Aorta (tissue), 5 donors: ENCODE measurements at places on chromosomes 2 and 18.

DNA sequence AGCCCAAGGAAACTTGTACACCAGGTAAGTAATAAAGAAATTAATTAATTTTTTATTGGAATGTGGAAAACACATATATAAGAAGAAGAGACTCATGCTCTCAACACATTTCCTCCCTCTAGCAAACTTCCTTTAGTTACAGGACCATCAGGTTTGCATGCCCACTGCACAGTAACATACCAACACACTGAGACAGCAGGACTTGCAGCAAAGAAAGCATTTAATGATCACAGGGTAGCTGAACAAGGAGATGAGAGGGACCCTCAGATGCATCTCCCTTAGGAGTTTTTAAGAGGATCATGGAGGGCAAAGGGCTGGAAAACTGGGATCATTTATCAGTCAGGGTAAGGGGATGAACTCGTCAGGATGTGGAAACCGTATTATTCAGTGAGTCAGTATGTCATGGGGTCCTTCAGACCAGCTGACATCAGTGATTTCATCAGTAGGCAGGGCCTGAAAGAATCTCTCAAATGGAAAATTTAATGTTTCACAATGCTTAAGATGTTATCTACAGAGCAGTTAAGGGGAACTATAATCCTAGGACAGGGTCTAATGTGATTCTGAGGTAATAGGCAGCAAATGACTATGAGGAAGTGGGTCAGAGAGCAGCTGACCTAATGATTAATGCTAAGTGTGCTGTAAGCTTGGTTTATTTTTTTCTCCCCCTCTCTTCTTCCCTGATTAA lies 193.8 kb upstream of the RND3 start:
- H3K27ac ChIP-seq = no peak overlapping the region
- H3K36me3 ChIP-seq = no peaks in the 10 kb centered on the region
- no peaks in the 10 kb centered on the region for H3K4me1 ChIP-seq

- no peaks in the 10 kb centered on the region for H3K36me3 ChIP-seq
- no peak for DNase-seq
- no peaks in the 10 kb centered on the region for H3K27me3 ChIP-seq
- no peak overlapping the region for H3K27ac ChIP-seq
These were observed 67.8 kb downstream of the MYT1L start for GRCh38 chr2:2263196-2263829.

- no peak overlapping the region for H3K27ac ChIP-seq
- peaks cover 1% of the 10 kb centered on the region for H3K27me3 ChIP-seq
- no peaks in the 10 kb centered on the region for H3K4me1 ChIP-seq
- H3K4me3 ChIP-seq = no peak overlapping the region
- no peaks in the 10 kb centered on the region for H3K36me3 ChIP-seq
These were observed 201.0 kb downstream of the CYRIA start for GRCh38 chr2:16464641-16465040.

DNA sequence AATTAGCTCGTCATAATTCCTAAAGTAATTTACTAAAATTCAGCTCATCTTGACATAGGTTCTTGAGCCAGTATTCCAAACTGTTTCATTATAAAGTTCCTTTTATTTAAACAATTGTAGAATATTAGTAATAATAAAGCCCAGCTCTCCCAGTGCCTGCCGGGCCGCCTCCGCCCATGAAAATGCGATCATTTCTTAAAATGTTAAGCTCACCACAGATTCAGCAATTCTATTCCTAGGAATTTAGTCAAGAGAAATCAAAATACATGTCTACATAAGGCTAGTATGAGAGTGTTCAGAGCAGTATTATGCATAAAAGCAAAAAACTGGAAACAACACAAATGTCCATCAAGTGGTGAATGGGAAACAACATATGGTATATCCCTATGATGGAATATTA lies 52.0 kb downstream of the XDH start:
- H3K27ac ChIP-seq = no peak overlapping the region
- no peak overlapping the region for H3K4me3 ChIP-seq
- DNase-seq = no peak
- no peaks in the 10 kb centered on the region for H3K36me3 ChIP-seq

DNA sequence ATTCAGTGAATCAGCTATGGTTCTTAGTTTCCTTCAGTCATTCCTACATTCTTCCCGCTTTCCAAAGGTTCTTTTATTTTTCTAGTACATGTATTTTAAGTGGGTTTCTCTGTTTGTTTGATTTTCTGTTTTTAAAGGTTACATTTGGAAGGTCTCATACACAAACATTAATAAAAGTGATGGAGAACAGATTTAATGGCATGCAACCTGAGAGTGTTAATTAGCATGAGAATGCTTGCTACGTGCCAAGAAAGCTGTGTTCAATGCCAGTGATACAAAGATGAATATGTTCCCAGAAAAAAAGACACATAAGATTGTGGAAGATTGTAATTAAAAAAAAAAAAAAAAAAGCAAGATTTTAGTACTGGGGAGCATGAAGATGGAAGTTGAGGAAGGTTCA lies 61.8 kb upstream of the CDC42EP3 start:
- H3K4me3 ChIP-seq = no peak overlapping the region
- H3K27me3 ChIP-seq = no peaks in the 10 kb centered on the region
- H3K4me1 ChIP-seq = peaks cover 4% of the 10 kb centered on the region
- H3K36me3 ChIP-seq = no peaks in the 10 kb centered on the region

DNA sequence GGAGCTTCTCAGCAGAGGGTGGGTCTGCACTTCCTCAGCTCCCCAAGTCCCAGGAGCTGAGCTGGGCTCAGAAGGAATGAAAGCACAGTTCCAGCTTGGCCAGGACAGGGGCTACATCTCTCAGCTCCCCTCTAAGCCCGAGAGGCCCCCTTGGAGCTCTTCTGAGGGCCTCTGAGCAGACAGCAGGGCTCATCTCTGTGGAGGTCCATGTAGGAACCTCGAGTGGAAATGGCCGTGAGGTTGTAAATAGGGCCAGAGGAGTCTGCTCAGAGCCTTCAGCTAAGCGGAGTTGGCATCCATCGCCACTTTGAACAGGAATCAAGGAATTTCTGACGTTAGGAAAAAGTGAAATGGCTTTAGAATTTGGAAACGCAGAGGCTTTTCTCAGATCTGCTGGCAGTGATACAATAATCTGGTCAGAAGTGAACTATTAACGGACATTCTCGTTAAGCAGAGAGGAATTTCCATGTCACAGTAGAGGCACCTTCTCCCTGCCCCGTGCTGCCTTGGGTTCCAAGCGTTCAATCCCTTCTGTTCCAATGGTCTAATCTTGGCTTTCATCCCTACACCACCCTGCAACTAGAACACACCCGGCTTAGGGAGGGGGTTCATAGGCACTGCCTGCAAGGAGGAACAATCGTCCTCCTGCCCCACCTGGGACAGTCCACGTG lies 213.9 kb downstream of the NDUFA10 start:
- no peak overlapping the region for H3K4me3 ChIP-seq
- H3K4me1 ChIP-seq = no peaks in the 10 kb centered on the region
- no peaks in the 10 kb centered on the region for H3K27me3 ChIP-seq
- no peaks in the 10 kb centered on the region for H3K36me3 ChIP-seq
- peak overlapping the region; percentile 85 for H3K27ac ChIP-seq

DNA sequence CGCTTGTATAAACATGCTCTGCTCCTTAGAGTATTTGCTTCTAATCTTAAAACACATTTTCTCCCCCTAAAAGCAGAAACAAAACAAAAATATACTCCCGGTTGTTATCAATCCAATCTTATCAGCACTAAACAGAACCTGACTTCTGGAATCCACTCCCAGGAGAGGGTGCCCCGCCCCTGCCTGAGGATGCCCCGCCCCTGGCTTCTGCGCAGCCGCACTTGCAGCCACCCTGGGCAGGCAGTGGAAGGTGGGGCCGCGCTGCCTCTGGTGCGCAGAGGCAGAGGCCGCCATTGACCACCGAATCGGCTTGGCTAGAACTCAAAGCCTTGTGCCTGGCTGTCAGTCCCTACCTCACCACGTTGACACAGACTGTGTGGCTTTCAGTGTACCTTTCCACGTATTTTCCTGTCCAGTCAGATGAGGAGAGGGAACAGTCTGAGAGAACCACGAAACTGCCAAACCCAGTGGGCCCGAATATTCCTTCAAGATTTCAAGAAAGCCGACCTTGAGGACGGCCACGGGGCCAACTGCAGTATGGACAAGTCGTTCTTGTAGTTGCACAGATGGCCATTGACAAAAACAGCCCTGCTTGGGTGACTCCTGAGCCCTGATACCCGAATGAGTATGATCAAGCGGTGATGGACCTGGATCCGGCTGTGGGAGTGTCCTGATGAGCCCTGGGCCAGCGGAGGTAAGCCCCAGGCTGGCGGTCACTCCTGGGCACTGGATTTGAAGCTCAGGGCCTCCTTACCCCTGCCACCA lies 46.2 kb upstream of the ARHGAP28 start:
- no peak overlapping the region for H3K27ac ChIP-seq
- no peaks in the 10 kb centered on the region for H3K4me1 ChIP-seq
- DNase-seq = no peak
- H3K36me3 ChIP-seq = no peaks in the 10 kb centered on the region
- no peak overlapping the region for H3K4me3 ChIP-seq

DNA sequence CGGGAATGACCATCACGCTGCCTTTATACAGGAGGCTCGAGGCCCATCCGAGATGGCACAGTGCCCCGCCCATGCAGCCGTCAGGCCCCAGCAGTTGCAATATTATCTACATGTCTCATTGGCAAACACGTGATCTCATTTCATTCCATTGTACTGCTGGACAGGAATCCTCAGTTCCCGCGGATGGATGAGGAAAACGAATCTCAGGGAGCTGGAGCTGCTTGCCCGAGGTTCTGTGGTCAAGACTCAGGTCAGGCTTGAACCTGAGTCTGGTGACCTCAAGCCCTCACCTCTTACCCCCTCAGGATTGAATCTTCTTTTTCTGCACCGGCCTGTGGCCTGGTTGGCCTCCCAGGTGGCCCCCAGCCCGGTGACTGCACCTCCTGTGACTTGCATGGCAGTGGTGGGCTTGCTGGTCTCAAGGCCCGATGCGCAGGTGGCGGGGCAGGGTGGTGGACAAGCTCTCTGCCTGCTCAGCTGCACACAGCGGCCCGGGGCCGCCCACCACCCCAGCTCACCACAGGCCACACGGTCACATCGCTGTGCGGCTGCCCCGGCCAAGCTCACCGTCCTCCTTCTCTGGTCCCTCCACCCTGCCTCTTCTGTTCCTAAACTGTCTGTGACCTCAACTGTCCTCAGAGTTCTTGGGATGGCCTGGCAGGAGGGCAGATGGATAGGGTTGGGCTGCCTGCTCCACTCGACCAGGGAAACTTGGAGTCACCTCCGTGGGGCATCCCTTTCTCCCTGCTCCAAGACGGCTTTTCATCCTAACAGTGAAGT lies 52.0 kb upstream of the HS6ST1 start:
- H3K4me3 ChIP-seq = no peak overlapping the region
- no peak for DNase-seq
- no peaks in the 10 kb centered on the region for H3K4me1 ChIP-seq
- H3K36me3 ChIP-seq = no peaks in the 10 kb centered on the region

GRCh38 chr2:144596073-144596871 lies 76.4 kb upstream of the ZEB2 start:
- peaks cover 1% of the 10 kb centered on the region for H3K27me3 ChIP-seq
- H3K36me3 ChIP-seq = no peaks in the 10 kb centered on the region
- no peak overlapping the region for H3K4me3 ChIP-seq
- no peaks in the 10 kb centered on the region for H3K4me1 ChIP-seq
- no peak for DNase-seq
- H3K27ac ChIP-seq = peak overlapping the region; percentile 63

DNA sequence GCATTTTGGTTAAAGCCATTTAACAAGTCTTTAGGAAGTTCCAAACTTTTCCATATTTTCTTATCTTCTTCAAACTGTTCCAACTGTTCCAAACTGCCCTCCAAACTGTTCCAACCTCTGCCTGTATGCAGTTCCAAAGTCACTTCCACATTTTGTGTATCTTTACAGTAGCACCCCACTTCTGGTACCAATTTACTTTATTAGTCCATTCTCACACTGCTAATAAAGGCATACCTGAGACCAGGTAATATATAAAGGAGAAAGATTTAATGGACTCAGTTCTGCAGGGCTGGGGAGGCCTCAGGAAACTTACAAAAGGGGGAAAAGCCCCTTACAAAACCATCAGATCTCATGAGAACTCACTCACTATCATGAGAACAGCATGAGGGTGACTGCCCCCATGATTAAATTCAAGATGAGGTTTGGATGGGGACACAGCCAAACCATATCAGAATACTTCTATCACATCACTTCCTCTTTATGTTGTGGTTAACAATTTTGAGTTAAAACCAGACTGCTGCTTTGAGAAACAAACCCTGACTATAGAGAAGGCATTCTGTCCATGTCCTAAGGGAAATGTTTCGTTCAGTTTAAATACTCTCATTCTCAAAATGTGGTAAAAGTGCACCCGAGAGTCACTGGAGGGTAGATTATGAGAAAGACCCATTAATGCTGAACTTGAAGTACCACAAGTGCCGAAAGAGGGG lies 11.0 kb downstream of the IL18R1 start:
- no peaks in the 10 kb centered on the region for H3K4me1 ChIP-seq
- DNase-seq = no peak
- H3K36me3 ChIP-seq = no peaks in the 10 kb centered on the region
- H3K27ac ChIP-seq = no peak overlapping the region
- H3K27me3 ChIP-seq = no peaks in the 10 kb centered on the region

GRCh38 chr2:207467716-207468347 lies 61.9 kb upstream of the CREB1 start:
- H3K36me3 ChIP-seq = no peaks in the 10 kb centered on the region
- H3K27ac ChIP-seq = no peak overlapping the region
- H3K4me3 ChIP-seq = no peak overlapping the region
- no peak for DNase-seq

DNA sequence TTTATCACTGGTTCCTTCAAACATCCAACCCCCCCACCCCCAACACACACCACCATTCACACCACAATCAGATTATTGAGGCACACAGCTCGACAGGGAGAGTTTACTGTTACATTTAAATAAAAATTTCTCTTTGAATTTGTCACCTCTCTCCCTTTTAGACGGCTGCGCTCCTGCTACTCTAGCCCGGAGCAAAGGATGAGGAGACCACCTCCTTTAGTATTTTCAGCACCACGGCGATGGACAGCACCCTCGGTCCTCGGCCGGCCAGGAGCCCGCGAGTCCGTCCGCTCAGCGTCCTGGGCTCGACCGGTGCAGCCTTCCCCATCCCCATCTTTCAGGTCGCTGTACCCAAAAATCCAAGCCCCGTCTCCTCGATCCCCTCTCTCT lies 892 bp downstream of the CELF4 start:
- no peak overlapping the region for H3K4me3 ChIP-seq
- DNase-seq = peak; percentile 61
- no peaks in the 10 kb centered on the region for H3K4me1 ChIP-seq
